BE2C (cell line): ENCODE measurements at places on chromosomes 6 and 20.
A peak's percentile ranks its signal among the peaks of the same experiment; 100 is the strongest.

DNA sequence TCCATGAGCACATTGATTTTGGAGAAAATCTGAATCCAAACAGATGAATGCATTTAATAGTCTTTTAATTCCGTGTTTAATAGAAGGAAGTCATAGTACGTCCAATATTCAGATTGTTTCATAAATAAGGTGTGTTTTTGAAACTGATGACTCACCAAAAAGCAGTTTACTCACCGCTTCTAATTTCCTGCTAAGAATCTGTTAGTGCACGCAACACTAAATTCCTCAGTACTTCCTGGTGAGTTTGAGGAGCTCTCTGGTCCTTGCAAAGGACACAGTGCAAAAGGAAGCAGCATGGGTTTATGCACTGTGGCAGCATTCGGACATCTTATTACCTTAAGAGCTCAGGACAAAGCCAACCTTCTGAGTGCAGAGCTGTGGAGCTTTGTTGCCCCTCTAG, 2.3 kb upstream of the ADGRF1 start:
- no peak for DNase-seq

DNA sequence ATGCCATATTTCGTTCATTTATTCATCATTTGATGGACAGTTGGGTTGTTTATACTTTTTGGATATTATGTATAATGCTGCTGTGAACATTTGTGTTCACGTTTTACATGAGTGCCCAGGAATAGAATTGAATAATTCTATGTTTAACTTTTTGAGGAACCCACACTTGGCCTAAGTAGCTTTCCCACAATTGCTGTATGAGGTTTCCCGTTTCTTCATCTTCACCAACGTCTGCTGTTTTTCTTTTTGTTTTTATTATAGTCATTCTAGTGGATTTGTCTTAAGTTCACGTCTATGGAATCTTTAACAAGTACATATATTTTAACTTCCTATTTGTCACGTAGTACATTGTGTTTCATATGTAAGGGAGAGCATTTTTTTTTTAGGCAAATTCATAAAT, 110.3 kb downstream of the JARID2 start:
- no peak for DNase-seq

GRCh38 chr6:43368259-43369160, 937 bp downstream of the ZNF318 start:
- peak; percentile 84 for DNase-seq

DNA sequence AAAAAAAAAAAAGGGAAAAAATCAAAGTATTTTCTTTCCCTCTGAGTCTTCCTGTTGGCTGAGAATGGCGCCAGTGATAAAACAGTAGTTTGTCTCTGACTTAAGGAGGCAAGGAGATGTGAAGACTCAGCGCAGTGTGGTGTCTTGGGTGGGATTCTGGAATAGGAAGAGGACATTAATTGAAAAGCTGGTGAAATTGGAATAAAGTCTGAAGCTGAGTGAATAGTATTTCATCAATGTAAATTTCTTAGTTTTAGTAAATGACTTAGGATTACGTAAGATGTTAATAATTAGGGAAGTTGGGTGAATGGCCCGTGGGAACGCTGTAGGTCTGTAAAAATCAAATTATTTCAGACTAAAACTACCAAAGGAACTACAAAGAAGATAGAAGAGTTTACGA, 122.8 kb upstream of the ZNF217 start:
- DNase-seq: no peak

DNA sequence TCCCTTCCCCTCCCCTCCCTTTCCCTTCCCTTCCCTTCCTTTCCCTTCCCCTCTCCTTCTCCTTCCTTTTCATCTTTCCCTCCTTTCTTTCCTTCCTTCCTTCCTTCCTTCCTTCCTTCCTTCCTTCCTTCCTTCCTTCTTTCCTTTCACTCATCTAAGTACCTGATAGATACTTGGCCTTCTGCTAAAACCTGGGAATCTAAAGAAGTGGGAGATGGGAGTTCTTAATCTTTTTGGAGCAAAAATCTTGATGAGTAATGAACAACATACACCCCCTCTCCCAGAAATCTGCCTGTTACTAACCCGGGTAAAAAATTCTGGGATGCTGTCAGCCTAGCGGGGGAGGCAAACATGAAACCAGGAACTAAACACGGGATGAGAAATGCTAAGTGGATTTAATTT, 100.7 kb downstream of the VEGFA start:
- DNase-seq: no peak

GRCh38 chr6:88899569-88900316, 63.7 kb downstream of the RNGTT start:
- DNase-seq: no peak

- no peak for DNase-seq
These were observed 109.4 kb upstream of the NEDD9 start for GRCh38 chr6:11341867-11342266.

DNA sequence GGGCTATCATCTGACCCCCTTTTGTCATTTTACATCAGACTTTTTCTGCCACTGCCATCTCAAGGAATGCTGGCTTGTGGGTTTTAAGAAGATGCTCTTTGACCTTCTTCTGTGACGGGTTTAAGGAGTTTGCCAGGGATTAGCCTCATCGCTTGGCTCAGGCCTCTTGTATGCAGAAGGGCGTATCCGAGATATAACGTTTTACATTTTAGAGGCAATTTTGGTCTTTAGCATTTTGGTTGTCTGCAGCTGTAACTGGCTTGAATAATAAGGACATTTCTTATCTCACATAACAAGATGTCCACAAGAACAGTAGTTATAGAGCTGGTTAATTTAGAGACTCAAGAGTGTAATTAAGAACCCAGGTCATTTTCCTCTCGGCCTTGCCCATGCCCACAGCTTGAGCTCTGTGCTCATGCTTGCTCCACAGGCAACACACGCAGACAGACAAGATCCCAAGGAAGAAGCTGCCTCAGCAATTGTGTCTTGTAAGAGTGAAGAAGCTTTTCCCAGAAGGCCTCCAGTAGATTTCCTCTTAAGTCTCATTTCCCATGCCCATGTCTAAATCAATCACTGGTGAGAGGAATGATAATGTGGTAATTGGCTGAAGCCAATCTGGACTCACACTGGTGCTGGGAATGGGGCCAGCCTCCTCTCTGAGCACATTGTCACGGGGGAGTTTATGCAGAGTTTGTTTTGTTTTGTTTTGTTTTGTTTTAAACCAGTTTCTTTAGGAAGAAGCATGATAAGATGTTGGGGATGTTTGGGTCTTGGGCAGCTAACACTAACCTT, 36.8 kb downstream of the PTCHD4 start:
- DNase-seq: no peak
